Fibroblast of skin of scalp (primary cell): ENCODE measurements at places on chromosomes 4 and X.
A peak's percentile ranks its signal among the peaks of the same experiment; 100 is the strongest.

DNA sequence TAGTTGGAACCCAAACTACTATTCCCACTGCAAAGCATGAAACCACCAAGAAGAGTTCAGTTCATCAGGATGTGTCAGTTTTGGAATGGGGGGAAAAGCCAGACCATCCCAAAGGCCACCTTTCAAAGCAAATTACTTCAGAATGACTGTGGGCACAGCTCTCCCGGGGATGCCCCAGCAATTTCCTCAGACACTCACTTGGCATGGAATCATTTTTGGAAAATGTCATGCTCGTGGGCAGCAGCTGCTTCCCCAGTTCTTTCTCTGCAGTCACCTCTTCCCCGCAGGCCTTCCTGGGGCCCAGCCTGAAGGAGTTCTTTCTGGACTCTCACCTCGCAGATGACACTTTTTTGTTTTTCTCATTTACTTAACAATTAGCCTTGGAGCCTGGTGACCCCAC lies 350.3 kb downstream of the NR3C2 start:
- DNase-seq, result no peak

- peak; percentile 33 for DNase-seq
Measured at GRCh38 chrX:68183612-68184214, 249.6 kb downstream of the OPHN1 start.

GRCh38 chr4:183554346-183554686 lies 49.5 kb downstream of the ING2 start:
- DNase-seq, result no peak

GRCh38 chrX:153320555-153321184 lies 897 bp downstream of the PNMA6F start:
- no peak for DNase-seq

DNA sequence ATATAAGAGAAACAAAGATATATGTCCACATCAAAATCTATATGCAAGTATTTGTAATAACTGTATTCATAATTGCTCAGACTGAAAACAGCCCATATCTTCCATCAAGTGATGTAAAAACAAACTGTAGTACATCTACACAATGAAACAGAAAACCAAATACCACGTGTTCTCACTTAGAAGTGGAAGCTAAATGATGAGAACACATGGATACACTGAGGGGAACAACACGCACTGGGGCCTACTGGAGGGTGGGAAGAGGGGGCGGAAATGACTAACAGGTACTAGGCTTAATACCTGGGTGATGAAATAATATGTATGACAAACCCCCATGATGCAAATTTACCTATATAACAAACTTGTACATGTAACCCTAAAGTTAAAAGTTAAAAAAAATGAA lies 42.7 kb downstream of the UBA6 start:
- no peak for DNase-seq

- peak; percentile 98 for DNase-seq
Measured at GRCh38 chr4:98260579-98261404, at the start of gene RAP1GDS1. RAP1GDS1 (plus strand) TSS chr4:98261384; CDS start chr4:98261566, 182 bp downstream.

GRCh38 chrX:20693078-20693477 lies 426.4 kb upstream of the RPS6KA3 start:
- peak; percentile 31 for DNase-seq

- DNase-seq, result no peak
Measured at GRCh38 chr4:178941975-178942374, 1499.7 kb upstream of the AGA start.

DNA sequence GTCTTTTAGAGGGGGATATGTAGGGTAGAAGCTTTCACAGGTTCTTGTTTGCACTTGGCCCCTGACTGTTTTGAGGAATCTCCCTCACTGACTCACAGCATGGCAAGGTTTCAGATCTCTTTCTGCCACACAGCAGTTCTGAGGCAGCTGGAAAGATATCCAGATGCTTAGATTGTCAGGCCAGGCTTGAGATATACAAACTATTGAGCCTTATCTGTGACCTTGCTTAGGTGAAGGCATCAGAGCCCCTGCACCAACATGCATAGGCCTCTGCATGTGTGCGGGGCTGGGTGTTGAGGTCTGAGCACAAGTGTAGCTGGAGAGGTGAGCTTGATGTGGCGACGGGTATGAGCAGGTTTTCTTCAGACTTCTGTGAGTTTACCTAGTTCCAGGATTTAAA lies 80.9 kb upstream of the MSANTD1 start:
- DNase-seq, result no peak

GRCh38 chr4:145531859-145532258 lies 50.2 kb downstream of the SMAD1 start:
- no peak for DNase-seq

DNA sequence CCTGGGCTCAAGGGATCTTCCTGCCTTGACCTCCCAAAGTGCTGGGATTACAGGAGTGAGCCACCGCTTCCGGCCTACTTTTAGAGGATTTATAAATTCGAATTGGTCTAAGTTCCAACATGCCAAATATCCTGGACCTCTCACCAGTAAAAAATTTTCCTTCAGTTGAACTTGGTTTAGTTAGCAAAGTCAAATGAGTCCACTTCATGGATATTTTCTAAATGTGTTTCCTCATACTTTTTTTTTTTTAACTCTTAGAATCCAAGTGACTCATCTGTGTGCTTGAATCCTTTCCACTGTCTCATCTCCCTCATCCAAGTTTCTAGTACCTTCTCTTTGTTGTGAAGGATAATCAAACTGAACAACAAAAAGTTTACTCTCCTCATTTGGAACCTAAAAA lies 49.7 kb downstream of the RBM47 start:
- peak; percentile 54 for DNase-seq

- no peak for DNase-seq
Measured at GRCh38 chr4:149645790-149646189, 169.9 kb downstream of the IQCM start.

DNA sequence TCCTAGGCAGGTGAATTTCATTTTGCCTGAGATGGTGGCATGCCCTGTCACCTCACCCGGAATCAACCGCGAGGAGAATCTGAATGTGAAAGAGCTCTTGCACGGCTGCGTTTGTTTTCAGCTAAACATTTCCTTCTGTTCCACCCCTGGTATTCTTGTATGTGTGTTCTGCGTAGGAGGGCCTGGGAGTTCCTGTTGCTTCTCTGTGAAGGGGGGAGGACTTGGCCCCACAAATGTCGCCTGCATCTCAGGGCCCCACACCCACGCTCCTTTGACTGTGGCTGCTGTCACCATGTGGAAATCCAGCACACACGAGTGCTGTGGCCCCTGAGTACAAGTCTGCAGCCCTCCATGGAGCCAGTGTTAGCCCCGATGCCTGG lies 45.8 kb upstream of the CLCN4 start:
- no peak for DNase-seq

- DNase-seq, result no peak
Measured at GRCh38 chr4:152009031-152009670, 248.3 kb upstream of the GATB start.

GRCh38 chr4:177351622-177352244 lies 42.1 kb downstream of the NEIL3 start:
- no peak for DNase-seq

DNA sequence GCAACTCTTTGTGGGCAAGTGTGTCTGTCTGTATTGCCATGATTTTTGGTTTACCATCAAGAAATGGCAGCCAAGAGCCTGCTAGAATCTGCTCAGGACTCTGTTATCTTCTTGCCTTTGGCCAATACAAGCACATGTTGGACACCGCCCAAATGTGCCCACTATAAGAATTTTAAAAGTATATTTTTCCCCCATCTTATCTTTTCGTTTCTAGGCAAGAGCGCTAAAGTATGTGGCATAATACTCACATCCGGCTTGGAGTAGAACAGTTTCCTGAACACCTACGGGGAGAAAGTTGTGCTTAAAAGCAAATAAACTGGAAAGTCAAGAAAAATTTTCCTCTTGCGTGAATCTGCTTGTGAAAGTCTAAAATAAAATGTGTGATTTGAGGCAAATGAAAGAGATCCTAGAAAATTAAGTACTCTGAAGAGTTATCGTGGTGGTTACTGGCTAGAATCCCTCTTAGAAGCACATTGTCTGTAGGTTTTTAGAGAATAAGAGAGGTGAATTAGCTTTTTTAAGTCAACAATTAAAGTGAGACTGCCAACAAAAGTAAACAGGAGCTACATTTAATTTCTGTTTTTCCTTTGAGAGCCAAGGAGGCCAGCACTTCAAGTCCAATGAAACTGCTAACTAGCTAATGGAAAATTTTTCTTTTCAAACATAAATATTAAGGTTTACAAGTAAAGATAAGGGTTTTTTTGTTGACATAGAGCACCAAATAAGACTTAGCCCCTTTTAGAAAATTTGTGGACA lies 220.2 kb downstream of the SOWAHB start:
- no peak for DNase-seq

GRCh38 chr4:88091378-88091777 lies 67.1 kb downstream of the ABCG2 start:
- DNase-seq, result no peak

- DNase-seq, result peak; percentile 73
Measured at GRCh38 chr4:66640233-66640990, 904.9 kb downstream of the CENPC start.

GRCh38 chr4:85860066-85860740 lies 385.3 kb downstream of the ARHGAP24 start:
- DNase-seq, result peak; percentile 48

DNA sequence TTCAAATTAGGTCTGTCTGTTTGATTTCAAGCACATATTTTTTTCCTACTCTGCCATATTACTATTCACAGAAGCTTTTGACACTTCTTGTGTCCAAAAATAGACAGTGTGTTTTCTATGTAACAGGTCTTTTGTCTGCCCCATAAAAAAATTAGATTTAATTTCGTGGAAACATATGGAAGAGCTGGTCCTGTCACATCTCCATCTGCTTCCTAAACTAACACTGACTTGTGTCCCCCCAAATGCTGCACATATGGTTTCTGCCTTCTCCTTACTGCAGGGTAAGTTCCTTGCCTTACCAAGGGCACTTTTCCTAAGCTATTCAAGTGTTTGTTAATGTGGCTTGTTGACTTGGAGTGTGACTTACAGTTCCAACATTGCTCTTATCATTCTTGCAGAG lies 340.7 kb upstream of the ARX start:
- no peak for DNase-seq

DNA sequence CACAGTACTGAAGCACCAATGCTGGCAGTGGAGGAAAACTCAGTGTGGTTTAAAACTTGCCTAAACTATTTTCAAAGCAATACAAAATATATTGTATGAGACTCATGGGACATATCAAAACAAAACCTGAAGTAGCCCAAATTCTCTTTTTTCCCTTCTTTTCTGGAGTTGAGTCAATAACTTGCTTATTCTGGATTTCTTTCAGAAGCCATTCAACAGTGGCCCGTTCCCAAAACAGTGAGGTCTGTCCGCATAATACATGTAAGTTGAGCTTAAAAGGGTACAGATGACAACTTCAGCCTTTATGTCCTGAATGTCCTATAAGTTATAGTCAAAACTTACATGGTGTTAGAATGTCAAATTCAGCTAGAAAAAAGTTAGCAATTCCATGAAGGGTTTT lies 100.8 kb downstream of the SHISA3 start:
- no peak for DNase-seq

GRCh38 chrX:46730765-46731164 lies 28.2 kb downstream of the SLC9A7 start:
- no peak for DNase-seq

GRCh38 chr4:118173956-118174725 lies 139.9 kb downstream of the NDST3 start:
- peak; percentile 88 for DNase-seq

DNA sequence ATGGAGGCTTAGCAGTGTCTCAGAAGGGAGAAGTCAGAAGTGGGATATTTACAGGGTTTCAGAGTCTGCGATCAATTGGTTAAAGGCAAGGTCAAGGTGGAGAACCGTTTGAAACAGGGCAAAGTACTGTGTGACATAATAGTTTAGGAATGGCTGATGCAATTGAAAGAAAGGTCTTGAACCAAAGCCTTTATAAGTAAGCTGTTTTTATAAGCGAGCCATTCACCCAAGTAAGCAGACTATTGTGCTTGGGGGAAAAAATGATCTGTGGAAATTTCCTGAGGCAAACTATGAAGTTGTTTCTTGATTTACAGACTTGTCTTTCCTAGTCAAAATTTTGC lies 327.3 kb downstream of the CAMK2D start:
- peak; percentile 80 for DNase-seq

DNA sequence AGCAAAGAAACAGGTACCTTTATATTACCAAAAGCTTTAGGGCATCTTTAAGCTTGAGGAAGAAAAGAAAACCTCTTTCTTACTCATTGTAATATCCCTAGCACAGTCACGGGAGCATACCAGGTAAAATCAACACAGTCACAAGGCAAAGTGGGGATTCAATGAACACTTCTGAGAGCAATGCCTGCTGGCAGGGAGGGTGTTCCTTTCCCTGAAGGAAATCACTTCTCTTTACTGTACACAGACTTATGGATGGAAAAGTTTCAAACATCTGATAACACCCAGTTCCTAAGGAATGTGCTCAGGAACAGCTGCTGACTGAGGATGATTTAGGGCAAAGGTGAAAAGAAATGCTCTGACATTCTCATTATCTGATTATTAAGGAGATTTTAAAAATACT lies 94.8 kb downstream of the MAML3 start:
- DNase-seq, result no peak

GRCh38 chrX:108246304-108246954 lies 154.9 kb downstream of the ATG4A start:
- no peak for DNase-seq

DNA sequence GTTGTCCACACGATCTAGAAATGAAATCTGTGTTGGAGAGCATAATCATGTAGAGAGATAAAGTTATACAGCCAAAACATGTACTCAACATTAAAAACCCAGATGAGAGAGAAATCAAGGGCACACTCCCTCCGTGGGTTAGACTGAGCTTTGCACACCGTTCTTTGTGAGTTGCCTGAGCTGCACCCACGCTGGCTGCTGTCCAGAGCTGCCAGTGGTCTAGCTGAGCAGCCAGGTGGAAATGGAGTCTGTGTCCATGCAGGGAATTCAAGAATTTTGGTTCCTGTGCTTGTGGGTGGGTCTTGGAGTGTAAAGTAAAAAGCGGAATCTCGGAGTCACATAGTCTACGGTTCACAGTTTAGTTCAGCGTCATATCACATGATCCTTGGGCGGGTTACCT lies 84.6 kb downstream of the GPR143 start:
- no peak for DNase-seq

DNA sequence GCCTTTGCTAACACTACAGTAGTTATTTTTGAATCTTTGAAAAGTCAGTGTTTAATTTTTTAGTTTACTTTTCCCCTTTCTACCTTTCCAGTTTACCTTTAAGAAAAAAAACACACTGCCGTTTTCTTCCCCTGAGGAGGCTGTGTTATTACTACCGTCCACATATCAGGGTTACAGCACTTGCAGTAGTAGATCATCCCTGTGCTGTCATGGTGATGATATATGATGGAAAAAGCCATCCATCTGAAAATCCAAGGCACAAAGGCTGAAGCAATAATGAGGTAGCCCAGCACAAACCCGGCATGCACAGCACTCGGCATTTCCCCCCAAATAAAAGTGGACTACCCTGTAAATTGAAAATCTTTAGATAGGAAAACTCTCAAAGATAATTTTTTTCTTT lies 258.7 kb downstream of the CXXC4 start:
- DNase-seq, result no peak
